ENCODE measurements at places on chromosomes 4 and X. TPM values are rescaled to one million over a fixed set of nuclear protein-coding genes. Genes with fewer than 3 reads are reported as not detected.

The GABRE gene
- 31.9 TPM for total RNA-seq

The SLC38A5 gene
- total RNA-seq, result 4.8 TPM

The SPANXB1 gene
- total RNA-seq, result not detected

The DAPP1 gene
- 4.6 TPM for total RNA-seq

The KCNIP4 gene
- 17.5 TPM for total RNA-seq

The RAB40AL gene
- 1.2 TPM for total RNA-seq

The SLC9B1 gene
- 5.0 TPM for total RNA-seq

All from metanephros (tissue), 2 donors.